Stimulated activated CD8-positive, alpha-beta memory T cell treated with anti-CD3 and anti-CD28 coated beads, Interleukin-4, amount 100 ng/mL, for 4 hours (primary cell): ENCODE measurements at places on chromosomes 6 and 20.

DNA sequence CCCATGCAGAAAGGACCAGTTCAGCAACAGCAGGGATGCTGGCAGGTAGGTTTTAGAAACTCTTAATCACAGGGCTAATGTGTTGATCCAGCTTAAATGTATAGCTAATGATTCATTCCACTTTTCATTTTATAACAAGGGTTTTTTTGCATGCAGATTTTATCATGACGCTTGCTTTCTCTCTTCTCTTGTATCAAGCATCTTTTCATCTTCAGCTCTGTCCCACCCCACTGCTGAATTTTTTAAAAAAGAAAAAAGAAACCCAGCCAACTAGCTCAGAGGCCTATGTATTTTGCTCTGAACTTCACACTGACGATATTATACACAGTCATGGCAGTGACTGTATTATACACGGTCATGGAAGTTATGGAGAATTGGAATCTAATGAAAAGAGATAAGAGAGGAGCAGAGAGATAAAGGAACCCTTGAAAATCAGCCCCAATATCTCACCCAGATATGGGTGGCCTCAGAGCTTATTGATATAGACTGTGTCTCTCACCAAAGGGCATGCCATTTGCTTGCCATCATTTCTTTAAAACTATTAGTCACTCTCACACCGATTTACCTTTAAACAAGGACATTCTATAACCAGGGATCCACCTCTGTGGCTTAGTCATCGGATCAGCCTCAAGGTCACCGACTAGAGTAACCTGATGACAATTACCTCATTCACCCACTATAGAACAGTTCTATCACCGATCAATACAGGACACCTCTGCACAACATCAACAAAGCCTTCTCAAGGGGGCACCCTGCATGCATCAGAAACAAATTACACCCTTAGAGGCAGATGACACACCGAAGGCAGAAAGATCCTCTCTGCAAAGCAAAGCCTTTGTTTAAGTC, 222.0 kb downstream of the ATXN1 start:
- no peak for DNase-seq

DNA sequence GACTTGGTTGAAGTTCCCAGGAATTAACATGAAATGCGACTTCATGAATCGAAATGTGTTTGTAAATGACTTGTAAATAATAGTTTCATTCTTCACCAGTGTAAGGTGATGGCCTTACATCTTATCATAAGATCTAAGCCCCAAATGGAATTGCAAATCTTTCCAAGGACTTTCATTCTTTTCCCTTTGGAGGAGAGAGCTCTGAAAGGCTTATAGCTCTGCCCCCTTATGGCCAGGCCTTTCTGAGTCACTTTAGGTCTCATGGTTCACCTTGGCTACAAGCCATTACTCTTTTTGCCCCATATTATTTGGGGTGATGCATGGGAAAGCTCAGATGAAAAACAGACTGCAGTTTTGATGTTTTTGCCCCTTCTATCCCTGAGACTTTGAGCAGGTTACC, 209.1 kb upstream of the BMP2 start:
- DNase-seq: no peak

- no peak for DNase-seq
Observed at GRCh38 chr6:36625158-36625919, 31.2 kb downstream of the SRSF3 start.

GRCh38 chr20:44759595-44759994, 13.9 kb downstream of the KCNK15 start:
- no peak for DNase-seq

GRCh38 chr6:45563041-45563440, 185.3 kb upstream of the SUPT3H start:
- no peak for DNase-seq

DNA sequence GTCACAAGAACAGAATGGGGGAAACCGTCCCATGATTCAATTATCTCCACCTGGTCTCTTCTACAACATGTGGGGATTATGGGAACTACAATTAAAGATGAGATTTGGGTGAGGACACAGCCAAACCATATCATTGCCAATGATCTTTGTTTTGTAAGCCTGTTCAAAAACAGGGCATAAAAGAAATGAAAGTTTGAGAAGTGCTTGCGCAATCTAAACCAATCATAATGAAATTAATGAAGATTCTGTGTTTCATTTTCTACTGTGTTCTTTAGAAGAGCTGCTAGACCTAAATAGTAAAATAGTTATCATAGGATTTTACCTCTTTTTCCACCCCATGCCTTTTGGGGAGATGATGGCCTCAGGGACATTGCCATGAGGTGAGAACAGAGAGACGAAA, 761.3 kb downstream of the HDGFL1 start:
- DNase-seq: no peak

GRCh38 chr6:156859686-156860085, 82.5 kb downstream of the ARID1B start:
- DNase-seq: no peak

DNA sequence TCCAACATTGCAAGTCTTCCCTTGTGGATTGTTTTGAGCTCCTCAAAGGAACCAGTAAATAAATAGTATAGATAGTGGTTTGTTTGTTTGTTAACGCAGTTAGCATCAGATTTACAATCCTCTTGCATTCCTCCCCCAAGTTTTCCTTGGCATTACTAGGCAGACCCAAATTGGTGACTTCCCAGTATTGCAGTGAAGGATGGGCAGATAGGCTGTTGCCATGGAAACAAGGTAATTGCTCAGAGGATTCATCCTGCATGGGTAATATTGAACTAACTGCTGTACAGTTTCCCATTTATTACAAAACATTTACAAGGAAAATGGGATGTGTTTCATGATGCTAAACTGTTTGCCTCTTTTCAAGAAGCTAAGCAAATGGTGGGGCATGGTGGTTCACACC, 477.2 kb downstream of the EPM2A start:
- DNase-seq: no peak

DNA sequence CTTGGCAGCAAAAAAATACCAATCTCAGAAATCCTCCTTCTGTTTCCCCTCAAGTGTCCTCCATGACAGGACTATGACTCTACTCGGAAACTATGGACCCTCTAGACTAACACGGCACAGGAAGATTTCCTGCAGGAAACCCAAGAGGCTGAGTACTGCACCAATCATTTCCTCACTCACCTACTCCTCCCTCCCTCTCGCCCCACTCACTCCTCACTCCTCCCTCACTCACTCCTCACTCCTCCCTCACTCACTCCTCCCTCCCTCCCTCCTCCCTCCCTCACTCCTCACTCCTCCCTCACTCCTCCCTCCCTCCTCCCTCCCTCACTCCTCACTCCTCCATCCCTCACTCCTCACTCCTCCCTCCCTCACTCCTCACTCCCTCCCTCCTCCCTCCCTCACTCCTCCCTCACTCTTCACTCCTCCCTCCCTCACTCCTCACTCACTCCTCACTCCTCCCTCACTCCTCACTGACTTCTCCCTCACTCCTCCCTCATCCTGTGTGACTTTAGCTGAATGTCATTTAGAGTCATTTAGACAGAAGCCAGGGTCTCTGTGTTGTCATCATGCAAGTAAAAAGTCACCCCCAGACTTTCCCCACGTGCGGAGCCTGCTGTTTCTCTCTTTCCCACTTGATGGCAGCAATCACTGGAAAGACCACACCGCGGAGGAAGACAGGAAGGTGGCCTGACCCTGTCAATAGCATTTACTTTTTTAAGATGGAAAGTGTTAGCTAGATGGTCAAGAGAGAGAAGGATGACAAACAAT, 226.8 kb upstream of the PDE10A start:
- DNase-seq: no peak

DNA sequence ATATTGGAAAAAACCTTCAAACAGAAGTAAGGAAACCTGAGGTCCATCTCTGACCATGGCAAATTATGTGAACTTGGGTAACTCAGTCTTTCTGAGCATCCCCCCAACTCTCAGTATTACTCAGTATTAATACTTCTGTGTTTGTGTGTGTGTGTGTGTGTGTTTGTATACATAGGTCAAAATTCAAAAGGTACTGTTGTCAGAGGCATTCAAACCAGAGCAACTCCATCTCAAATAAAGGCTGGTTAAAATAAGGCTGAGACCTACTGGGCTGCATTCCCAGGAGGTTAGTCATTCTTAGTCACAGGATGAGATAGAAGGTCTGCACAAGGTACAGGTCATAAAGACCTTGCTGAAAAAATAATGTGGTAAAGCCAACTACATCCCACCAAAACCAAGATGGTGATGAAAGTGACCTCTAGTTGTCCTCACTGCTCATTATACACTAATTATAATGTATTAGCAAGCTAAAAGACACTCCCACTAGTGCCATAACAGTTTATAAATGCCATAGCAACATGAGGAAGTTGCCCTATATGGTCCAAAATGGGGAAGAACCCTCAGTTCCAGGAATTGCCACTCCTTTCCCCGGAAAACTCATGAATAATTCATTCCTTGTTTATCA, 33.3 kb upstream of the SLC22A16 start:
- no peak for DNase-seq
